ENCODE measurements at places on chromosomes 6 and 20.

DNA sequence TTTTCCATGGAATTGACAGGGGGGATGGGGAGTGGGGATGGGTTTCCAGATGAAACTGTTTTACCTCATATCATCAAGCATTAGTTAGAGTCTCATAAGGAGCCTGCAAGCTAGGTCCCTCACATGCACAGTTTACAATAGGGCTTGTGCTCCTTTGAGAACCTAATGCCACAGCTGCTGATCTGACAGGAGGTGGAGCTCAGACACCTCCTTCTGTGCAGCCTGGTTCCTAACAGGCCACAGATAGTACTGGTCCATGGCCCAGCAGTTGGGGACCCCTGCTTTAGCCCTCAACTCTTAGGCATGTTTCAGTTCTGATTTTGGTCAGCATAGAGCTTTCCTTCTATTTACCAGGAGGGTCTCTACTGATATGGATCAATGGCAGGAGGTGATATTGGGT, 251.6 kb downstream of the LAMA2 start:
- DNase-seq, result no peak

- DNase-seq, result no peak
These were observed 15.5 kb upstream of the MYMX start for GRCh38 chr6:44201200-44201599.

- DNase-seq, result no peak
These were observed 94.4 kb downstream of the NCR2 start for GRCh38 chr6:41429506-41430504.

- DNase-seq, result no peak
These were observed 19.0 kb downstream of the CEP250 start for GRCh38 chr20:35474303-35474871.

All from CD4-positive, alpha-beta T cell treated with Interleukin-21 for 1 hour (primary cell).